ENCODE measurements at places on chromosomes 4 and X.

- DNase-seq: no peak
Observed at GRCh38 chrX:75784680-75785491, at the start of gene MAGEE2. TSS of gene MAGEE2 (minus strand) at chrX:75785254. CDS start at chrX:75785051, 203 bp downstream.

GRCh38 chr4:100590325-100590724, 72.5 kb upstream of the EMCN start:
- peak; percentile 5 for DNase-seq

DNA sequence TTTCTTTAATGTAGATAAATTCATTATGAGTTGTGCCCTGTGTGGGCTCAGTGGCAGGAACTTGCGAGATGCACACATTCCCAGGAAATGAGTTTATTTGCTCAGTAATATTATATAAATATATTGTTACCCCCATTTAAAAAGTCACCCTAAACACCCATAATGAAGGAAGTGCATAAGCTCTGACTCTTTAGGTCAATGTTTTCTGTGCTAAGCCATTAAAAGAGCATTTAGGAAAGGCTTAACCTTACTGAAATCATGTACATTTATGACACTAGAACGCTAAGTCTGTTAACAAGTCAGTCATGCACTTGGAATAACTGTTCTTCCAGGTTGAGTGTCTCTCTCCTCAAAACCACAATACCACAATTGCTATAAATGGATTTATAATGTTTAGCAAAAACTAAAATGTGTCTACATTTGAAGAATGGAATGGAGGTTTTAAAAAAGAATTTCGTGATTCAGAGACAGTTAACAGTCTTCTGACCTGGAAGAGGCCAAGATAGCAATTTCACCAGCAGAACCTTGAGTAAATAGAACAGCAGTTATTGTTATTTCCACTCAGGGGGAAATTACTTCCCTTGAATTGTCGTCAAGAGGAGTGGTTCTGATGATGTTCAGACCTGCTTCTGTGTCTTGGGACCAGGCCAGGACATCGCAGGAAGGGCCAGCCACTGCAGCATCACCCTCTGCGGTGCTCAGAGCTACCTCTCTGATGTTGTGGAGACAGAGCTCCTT, 91.1 kb upstream of the VEGFC start:
- no peak for DNase-seq

DNA sequence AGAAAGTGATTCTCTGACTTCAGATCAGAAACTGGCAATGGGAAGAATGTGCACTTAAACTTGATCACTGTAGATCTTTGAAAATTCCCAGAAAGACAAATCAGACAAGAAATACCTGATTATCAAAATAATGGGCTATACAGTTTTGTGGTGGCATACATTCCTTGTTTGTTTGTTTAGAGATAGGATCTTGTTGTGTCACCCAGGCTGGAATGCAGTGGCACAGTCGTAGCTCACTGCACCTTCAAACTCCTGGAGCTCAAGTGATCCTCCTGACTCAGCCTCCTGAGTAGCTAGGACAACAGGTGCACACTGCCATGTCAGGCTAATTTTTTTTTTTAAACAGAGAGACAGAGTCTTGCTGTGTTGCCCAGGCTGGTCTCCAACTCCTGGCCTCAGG, 81.0 kb upstream of the SPRY1 start:
- no peak for DNase-seq

GRCh38 chr4:121881158-121881557, 10.9 kb upstream of the BBS7 start:
- no peak for DNase-seq

- DNase-seq: no peak
Observed at GRCh38 chr4:127045861-127046260, 586.9 kb upstream of the INTU start.

DNA sequence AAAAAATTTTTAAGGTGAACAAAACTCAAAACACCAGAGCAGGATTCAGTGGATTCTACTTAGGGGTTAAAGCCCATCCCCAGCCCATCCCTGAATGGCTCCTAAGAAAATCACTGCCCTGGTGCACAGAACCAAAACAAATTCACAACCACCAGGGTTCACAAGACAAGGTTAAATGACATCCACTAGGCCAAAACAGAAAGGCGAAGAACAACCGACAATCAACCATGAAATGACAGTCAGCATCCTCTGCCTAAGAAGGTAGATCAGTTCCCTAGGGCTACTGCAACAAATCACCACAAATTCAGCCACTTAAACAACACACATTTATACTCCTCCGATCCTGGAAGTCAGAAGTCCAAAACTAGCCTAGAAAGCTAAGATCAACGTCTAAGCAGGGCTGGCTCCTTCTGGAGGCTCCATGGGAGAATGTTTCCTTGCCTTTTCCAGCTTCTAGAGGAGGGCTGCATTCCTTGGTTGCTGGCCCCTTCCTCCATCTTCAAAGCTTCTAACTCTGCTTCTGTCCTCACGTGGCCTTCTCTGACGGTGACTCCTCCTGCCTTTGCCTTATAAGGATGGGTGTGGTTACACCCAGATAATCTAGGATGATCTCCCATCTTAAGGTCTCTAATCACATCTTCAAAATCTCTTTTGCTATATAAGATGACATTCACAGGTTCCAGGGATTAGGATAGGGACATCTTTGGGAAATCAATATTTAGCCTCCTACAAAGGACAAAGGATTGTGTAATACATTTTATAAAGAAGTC, 1.8 kb downstream of the CCNQ start:
- no peak for DNase-seq

- DNase-seq: no peak
Observed at GRCh38 chr4:56250776-56251175, 136.5 kb downstream of the AASDH start.

GRCh38 chr4:186617921-186618320, 62.6 kb upstream of the MTNR1A start:
- no peak for DNase-seq

- no peak for DNase-seq
Observed at GRCh38 chrX:124341396-124342132, 4.8 kb upstream of the SH2D1A start.

- no peak for DNase-seq
Observed at GRCh38 chr4:10526429-10527222, 69.4 kb upstream of the ZNF518B start.

DNA sequence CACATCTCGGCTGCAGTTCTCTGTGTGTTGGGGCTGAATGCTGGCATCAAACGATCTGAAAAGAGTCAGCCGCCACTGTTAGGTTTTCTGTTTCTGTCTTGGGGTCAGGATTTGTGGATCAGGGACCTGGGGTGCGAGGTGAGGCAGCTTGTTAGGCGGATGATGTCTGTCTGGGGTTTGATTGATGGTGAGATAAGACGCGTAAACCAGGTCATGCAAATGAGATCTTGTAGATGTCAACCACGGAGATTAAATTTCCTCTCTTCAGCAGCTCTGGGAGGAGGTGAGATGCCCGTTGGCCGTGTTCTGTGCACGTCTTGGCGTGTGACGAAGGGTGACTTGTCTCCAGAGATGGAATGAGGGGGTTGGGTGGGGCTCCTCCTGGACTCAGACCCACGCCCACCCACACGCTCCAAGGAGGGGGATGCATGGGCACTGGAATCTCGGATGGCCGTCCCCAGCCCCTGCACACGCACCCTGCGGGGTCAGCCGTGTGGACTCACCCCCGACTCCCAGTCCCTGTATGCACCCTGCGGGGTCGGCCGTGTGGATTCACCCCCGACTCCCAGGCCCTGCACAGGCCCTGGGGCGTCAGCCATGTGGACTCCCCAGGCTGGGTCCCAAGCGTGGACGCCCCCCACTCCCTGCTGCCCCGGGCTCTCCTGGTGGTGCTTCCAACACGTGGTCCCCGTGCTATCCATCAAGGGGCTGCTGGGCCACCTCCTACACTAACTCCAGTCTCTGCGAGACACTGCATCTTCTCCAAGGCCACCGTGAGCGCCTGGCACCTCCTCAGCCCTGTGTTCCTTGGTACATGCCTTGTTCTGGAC, 16.0 kb upstream of the UVSSA start:
- no peak for DNase-seq

DNA sequence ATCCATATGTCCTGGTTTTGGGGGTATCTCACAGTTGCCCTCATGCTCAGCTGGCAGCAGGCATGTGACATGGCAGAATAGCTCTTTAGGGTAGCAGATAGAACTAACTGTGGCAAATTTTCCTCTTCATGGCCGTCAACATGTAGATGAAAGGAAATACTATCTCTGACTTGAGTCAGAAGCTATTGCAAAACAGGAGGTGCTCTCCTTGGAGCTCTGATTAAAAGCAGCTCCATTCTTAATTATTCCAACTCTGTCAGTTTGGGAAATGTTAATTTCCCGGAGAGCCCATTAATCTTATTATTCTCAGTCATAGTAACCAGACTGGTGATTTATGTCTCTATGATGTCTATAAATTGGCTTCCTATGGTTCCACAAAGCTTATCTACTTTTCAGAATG, 18.2 kb downstream of the IL13RA1 start:
- DNase-seq: no peak

DNA sequence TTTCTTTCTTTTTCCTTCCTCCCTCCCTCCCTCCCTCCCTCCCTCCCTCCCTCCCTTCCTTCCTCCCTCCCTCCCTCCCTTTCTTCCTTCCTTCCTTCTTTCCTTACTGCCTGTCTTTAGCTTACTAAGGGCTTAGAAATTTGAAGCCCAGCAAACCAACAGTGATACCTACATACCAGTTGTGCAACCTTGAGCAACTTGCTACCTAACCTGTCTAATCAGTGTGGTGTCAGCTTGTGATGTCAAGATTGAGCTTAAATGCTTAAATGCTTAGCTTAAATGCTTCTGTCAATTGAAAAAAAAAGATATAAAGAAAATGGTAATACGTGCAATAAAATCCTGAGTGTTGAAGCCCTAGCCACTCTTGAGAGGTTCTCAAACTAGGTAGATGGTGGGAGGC, 728.6 kb downstream of the TRIML1 start:
- DNase-seq: no peak

GRCh38 chrX:124421898-124422655, 75.7 kb downstream of the SH2D1A start:
- no peak for DNase-seq

- DNase-seq: peak; percentile 47
Observed at GRCh38 chrX:136214551-136214950, 36.6 kb downstream of the MAP7D3 start.

GRCh38 chrX:72079607-72080006, 52.1 kb downstream of the RTL5 start:
- peak; percentile 81 for DNase-seq

DNA sequence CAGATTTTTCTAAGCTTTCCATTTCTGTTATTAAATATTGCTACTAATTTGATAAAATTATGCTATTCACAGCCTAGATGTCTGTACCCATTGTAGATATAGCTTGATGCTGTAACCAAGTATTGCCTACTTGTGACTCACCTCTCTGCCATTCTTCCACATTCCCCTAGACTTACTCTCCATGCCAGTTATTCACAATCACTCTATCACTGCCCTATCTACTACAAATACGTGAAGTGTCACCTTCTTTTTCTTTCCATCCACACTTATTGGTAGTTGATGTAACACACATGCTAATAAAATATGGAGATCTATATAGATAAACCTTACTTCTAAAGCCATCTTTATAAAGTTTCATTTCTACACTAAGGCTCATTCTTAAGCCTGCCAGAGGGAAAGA, 179.4 kb upstream of the PACRGL start:
- no peak for DNase-seq
